Naive thymus-derived CD8-positive, alpha-beta T cell (primary cell): ENCODE measurements at places on chromosomes 16 and 17.

DNA sequence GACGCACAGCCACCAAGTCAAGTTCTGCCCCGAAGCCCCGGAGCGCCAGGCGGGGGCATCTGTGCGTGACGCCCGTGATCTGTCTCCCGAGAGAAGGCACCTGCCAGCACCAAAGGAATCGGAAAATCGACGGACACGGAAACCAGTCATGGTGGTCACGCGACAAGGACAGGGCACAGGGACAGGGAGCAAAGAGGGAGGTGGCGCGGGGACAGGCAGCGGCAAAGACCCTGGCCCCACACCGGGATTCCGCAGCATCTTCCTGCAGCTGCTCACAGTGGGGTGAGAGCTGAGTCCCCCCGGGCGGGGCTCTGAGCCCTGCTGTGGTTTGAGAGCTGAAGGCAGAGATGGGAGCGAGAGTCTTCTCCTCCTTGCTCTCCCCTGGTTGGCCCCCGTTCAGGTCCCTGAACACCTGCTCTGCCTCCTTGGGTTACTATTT is 56.4 kb downstream of the ABR start:
- no peak overlapping the region for H3K4me3 ChIP-seq
- no peak overlapping the region for H3K27ac ChIP-seq
- no peaks in the 10 kb centered on the region for H3K27me3 ChIP-seq
- no peaks in the 10 kb centered on the region for H3K36me3 ChIP-seq
- peaks cover 4% of the 10 kb centered on the region for H3K4me1 ChIP-seq

DNA sequence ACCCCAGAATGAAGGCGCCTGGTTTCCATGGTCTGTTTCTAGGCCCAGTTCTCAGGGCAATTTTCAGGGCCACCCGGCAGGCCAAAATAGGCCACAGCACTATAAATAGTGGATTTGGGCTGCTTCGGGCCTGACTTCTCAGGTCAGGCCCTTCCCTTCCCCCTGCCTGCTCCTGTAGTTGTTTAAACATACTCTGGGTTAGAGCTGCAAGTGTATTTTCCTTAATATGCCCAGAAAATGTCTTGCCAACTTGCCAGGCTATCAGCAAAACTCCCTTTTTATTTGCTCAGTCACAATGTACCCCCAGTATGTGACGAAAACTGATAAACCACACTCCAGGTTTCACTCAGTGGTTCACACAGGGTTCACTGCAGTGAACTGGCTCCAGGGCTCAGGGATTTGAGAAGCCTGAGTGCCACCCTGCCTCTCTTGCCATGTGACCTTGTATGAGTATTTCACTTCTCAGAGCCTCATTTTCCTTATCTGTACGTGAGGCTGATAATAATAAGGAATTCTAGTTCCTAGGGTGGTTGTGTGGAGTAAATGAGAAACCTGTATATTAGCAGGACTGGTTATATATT is 76.5 kb downstream of the GPRC5B start:
- H3K27ac ChIP-seq, result no peak overlapping the region
- no peak overlapping the region for H3K4me3 ChIP-seq
- H3K27me3 ChIP-seq, result peaks cover 2% of the 10 kb centered on the region

DNA sequence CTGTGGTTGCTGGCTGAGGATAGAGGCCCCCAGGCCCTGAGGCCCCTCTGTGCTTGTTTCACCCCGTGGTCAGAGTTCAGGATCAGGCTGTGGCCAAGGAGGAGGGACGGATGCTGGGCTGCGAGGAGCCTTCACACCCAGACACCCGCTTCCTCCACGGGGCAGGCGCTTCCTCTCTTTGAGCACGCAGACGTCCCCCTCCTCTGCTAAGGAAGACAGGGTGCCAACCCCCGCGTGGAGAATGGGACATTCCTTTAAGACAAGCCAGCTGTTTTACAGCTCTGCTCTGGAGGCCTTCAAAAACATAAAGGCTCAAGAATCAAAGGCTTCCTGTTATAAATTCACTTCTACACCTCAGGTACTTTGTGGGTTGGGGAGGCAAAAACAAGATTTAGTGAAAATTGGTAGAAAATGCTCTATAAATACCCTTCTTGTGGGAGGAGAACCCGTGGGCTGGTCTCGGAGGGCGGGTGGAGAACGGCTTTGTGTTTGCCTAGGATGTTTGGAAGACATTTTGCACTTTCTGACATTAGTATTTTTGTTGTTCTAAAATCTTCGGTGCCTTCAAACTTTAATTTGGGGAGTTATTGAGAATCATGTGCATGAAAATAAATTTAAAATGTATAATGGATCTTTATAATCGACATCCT is 60.8 kb upstream of the FOXF1 start:
- no peaks in the 10 kb centered on the region for H3K4me1 ChIP-seq
- H3K27me3 ChIP-seq, result peaks cover 6% of the 10 kb centered on the region
- peak; percentile 6 for DNase-seq
- H3K4me3 ChIP-seq, result no peak overlapping the region
- no peak overlapping the region for H3K27ac ChIP-seq
- H3K36me3 ChIP-seq, result peaks cover 2% of the 10 kb centered on the region

DNA sequence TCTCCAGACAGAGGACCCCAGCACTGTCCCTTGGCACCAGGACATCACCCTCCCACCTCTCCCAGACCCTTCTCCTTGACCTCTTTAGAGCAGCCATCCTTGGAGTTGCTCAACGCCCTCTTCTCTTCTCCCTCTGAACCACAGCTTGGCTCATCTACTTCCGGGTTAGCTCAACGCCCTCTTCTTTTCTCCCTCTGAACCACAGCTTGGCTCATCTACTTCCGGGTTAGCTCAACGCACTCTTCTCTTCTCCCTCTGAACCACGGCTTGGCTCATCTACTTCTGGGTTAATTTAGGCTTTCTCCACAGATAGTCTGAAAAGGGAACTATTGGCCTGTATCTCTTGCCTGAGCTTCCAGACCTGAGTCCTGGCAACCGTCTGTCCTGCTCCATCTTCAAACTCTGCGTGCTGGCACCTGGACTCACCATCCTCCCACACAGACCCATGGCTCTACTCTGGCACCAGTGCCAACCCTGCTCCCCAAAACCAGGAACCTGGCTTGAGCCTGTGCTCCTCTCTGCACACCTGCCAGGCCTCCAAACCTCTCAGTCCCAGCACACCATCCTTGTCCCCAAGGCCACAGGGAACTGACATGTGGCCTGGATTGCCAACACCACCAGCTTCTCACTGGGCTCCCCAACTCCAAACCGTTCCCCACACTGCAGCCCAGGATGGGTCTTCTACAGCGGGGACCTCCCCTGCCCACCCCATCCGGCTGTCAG is 25.3 kb upstream of the FAAP100 start:
- H3K4me3 ChIP-seq, result no peak overlapping the region
- H3K36me3 ChIP-seq, result peaks cover 10% of the 10 kb centered on the region
- H3K4me1 ChIP-seq, result peaks cover 30% of the 10 kb centered on the region

DNA sequence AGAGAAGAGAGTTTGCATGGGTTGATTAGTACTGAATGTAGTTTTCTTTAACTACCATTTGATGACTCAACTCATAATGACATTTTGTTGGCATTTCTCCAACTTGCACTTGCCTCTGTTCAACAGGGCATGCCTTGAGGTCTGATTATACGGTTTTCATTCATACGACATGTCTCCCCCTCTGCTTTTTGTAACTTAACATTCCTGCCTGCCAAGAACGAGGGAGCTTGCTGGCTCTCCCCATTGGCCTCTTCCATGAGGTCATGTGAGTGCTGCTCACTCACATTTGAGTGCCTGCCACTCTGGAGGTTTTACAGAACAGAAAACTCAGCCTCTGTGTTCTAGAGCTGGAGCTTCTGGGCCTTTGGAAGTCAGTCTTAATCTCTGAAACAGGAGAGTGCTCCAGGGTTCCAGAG is 19.7 kb downstream of the MAP2K6 start:
- no peak for DNase-seq
- H3K27ac ChIP-seq, result no peak overlapping the region
- H3K4me3 ChIP-seq, result no peak overlapping the region
- peaks cover 30% of the 10 kb centered on the region for H3K4me1 ChIP-seq

DNA sequence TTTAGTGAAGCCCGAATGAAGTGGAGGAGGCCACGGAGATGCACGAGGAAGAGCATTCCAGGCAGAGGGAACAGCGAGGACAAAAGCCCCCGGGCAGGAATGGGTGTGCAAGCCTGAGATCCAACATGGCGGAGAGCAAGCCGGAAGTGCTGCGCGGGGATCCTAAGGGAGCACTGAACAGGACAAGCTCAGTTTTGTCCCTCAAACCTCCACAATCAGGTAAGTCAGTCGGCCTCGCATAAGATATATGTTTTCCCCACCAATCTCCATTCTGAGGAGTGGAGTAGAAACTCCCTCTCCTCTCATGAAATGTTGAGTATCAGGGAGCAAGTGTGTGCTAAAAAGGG is 32.9 kb upstream of the USP22 start:
- no peak overlapping the region for H3K4me3 ChIP-seq
- H3K36me3 ChIP-seq, result no peaks in the 10 kb centered on the region
- no peaks in the 10 kb centered on the region for H3K4me1 ChIP-seq
- no peak overlapping the region for H3K27ac ChIP-seq

- no peak overlapping the region for H3K4me3 ChIP-seq
- H3K27ac ChIP-seq, result no peak overlapping the region
- no peak for DNase-seq
- H3K4me1 ChIP-seq, result no peaks in the 10 kb centered on the region
- H3K36me3 ChIP-seq, result no peaks in the 10 kb centered on the region
- no peaks in the 10 kb centered on the region for H3K27me3 ChIP-seq
Measured at GRCh38 chr16:15498427-15499175, 64.2 kb downstream of the BMERB1 start.

- no peak overlapping the region for H3K4me3 ChIP-seq
- DNase-seq, result no peak
- H3K36me3 ChIP-seq, result no peaks in the 10 kb centered on the region
- no peaks in the 10 kb centered on the region for H3K4me1 ChIP-seq
Measured at GRCh38 chr17:7122381-7122780, 7.8 kb upstream of the ASGR2 start.

DNA sequence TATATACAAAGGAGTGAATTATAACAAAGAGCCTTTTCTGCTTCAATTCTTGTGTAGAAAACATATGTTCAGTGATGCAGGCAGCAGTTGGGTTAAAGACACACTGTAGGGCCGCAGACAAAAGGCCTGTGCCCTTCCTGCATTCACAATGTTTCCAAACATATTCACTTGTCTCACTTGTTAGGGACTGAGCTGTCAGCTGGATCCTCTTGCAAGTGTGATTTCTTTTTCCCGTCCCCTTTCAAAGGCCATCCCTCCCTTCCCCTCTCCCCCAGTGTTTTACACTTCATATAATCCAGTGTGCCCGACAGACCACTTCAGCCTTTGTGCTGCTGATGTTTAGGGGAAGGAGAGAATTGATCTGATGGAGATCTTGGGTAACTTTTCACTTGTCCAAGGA is 217.0 kb downstream of the FTO start:
- no peak overlapping the region for H3K27ac ChIP-seq
- H3K36me3 ChIP-seq, result peaks cover 2% of the 10 kb centered on the region
- peaks cover 14% of the 10 kb centered on the region for H3K4me1 ChIP-seq

DNA sequence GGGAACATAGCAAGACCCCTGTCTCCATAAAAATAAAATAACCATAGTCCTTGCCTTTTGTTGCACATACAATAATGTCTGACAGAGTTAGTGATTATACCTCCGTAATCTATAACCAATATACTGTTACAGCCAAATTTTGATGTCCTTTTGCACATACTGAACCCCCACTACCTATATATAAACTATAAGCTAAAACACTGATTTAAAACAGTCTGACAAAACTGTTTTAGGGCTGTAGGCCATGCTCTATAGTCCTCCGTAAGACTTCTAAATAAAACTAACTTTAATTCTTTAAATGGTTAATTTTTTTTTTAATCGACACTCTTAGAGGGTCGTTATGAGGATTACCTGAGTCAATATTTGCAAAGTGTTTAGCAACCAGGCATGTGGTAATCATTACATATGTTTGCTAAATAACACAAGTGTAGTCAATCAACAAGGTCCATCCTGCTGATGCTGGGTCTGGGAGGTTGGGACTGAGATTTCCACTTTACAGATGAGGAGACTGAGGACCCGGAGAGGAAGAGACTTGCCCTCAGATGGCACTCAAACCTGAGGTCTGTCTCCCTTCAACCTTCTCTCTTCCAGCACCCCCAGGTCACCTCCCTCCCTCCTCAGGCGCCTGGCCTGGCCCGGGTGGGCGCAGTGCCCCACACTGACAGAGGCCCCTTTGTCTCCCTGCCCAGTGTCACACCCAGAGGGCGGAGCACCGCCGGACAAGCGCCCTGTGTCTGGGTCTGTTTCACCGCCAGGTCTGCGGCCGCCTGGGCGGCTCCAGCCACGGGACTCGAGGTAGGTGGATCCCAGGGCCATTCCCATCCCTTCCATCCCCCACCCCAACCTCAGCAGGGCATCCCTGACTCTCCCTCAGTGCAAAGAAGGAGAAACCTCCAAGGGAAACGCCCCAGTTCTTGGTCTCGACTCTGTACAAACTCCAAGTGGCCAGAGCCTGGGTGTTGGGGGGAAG is 10.3 kb downstream of the ZNF385C start:
- no peak overlapping the region for H3K27ac ChIP-seq
- no peaks in the 10 kb centered on the region for H3K36me3 ChIP-seq
- no peaks in the 10 kb centered on the region for H3K4me1 ChIP-seq

DNA sequence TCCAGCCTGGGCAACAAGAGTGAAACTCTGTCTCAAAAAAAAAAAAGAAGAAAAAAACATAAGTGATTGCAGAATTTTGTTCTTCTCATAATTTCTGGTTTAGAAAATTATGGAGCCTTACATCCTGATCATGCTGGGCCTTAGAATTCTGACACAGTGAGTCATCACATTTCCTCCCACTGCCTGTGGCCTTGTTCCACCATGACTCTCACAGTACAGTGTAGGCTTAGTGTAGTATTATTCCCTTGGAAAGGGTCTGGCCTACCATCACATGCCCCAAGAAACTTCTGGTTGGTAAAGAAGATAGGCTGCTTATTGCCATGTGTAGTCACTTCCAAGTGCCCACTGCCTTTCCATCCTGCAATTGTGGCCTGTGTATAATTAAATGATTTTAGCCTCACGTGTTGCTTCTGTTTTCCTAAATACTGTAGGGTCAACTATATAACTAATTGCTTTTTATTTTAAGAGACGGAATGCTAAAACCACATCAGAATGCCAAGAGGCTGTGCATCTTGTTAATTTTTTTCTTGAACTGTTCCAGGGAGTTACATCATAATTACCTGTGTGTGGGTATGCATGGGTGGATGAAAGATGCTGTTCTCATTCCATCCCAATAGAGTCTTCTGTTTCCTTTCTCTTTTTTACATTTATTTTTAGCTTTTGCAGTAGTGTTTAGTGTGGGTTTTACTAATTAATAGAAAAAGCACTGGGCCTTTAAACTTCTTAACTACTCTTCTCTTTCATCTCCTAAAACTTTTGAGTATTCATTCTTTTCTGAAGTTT is 25.9 kb downstream of the OGFOD1 start:
- peak overlapping the region; percentile 58 for H3K27ac ChIP-seq
- no peaks in the 10 kb centered on the region for H3K27me3 ChIP-seq
- DNase-seq, result no peak

- no peak overlapping the region for H3K27ac ChIP-seq
- H3K36me3 ChIP-seq, result no peaks in the 10 kb centered on the region
- H3K4me3 ChIP-seq, result no peak overlapping the region
- no peaks in the 10 kb centered on the region for H3K27me3 ChIP-seq
- no peaks in the 10 kb centered on the region for H3K4me1 ChIP-seq
- DNase-seq, result no peak
Measured at GRCh38 chr16:64151990-64152767, 969.7 kb downstream of the CDH11 start.

- H3K27me3 ChIP-seq, result no peaks in the 10 kb centered on the region
- no peak overlapping the region for H3K27ac ChIP-seq
Measured at GRCh38 chr16:70754851-70755600, 45.9 kb downstream of the VAC14 start.

GRCh38 chr16:60686824-60687223 is 1349.4 kb downstream of the CDH8 start:
- H3K4me1 ChIP-seq, result no peaks in the 10 kb centered on the region
- no peak overlapping the region for H3K27ac ChIP-seq
- DNase-seq, result no peak
- H3K27me3 ChIP-seq, result no peaks in the 10 kb centered on the region
- peaks cover 19% of the 10 kb centered on the region for H3K36me3 ChIP-seq
